ENCODE measurements at places on chromosomes 2 and 18.
A peak's percentile ranks its signal among the peaks of the same experiment; 100 is the strongest.

- no peak for DNase-seq
These were observed 6.1 kb upstream of the CASP8 start for GRCh38 chr2:201254081-201254730.

DNA sequence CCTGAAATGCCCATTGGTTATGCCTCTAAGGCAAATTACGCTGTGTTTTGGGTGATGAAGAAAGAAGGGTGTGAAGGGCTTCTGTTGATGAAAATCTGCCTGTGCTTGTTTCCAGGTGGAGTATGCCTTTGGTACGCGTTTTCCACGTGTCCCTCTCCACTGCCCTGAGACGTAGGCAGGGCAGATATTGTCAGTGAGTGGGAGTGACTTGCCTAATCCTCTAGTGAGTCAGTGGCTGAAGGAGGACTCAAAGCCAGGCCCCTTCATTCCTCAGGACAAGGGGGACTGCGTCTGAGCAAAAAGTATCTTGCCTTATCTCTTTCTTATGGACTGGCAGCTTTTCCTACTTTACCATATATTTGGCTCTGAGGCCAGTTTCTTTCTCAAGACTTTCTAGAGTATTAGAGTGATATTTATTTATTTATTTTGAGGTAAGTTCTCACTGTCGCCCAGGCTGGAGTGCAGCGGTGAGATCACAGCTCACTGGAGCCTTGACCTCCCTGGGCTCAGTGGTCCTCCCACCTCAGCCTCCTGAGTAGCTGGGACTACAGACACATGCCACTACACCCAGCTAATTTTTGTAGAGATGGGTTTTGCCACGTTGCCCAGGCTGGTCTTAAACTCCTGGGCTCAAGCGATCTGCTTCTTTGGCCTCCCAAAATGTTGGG lies 10.2 kb downstream of the RALB start:
- peak; percentile 64 for DNase-seq

- no peak for DNase-seq
These were observed 2.4 kb downstream of the MRPL33 start for GRCh38 chr2:27773959-27774358.

DNA sequence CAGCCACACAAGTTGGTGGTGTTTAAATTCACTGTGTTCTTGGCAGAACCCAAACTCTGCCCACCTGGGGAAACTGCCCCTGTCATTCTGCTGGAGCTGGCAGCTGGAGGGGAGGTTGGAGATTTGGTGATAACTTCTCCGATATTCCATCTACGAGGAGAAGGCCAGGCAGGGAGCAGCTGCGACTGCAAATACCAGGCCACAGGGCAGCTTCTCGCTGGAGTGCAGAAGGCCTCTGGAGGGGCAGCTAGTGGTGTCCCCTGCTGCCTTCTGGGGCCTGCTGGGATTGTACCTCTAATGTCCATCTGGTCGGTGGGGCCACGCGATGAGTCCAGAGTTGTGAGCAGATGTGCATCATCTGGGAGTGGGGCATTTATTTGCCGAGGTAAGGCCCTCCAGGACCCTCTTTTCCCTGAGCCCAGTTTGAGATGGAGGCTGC lies 98.9 kb downstream of the ACKR3 start:
- DNase-seq: no peak

- DNase-seq: no peak
These were observed 280.7 kb upstream of the ATP5MC3 start for GRCh38 chr2:175462246-175462645.
